Fibroblast of lung (primary cell): ENCODE measurements at places on chromosomes 6 and 20. TPM values are rescaled to one million over a fixed set of nuclear protein-coding genes. Genes with fewer than 3 reads are reported as not detected.

GRCh38 chr6:36612101-36612625, 18.0 kb downstream of the SRSF3 start:
- H3K27ac ChIP-seq, result no peak overlapping the region
- no peak overlapping the region for H3K4me3 ChIP-seq
- H3K36me3 ChIP-seq, result peaks cover 6% of the 10 kb centered on the region
- no peaks in the 10 kb centered on the region for H3K4me1 ChIP-seq
- H3K27me3 ChIP-seq, result no peaks in the 10 kb centered on the region

DNA sequence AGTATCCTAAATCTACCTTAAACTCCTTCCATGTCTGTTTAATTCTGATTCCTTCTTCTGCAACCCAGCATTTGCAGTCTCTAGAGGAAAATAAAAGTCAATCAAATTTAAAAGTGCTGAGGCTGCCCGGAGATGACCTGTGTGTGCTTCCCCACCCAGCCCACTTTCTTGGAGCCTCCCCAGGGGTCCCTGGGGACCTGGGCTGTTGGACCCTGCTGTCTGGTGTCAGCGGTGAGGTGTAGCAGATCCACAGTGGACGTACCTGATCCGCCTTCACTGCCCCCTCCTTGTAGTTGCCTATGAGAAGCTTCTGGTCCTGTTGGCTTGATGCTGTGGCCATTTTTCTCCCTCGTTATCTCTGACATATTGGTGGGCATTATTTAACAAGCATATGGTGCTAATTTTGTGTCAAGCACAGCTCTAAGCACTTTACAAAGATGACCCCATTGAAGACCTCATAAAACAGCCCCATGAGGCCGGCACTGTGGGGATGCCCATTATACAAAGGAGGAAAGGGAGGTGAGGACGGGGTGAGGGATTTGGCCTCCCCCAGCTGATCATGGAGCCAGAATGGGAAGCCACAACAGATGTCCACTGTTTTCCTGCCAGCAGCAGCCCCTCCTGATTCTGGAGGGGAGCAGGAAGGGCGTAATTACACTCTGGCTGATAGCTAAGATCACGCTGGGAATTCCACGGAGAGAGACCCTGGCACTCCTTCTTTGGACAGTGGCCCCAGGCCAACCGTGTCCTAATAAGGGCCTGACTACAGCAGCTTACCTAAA, 628.2 kb downstream of the CDH26 start:
- H3K36me3 ChIP-seq, result no peaks in the 10 kb centered on the region
- no peaks in the 10 kb centered on the region for H3K4me1 ChIP-seq
- H3K27ac ChIP-seq, result no peak overlapping the region
- no peak overlapping the region for H3K4me3 ChIP-seq
- H3K27me3 ChIP-seq, result no peaks in the 10 kb centered on the region

GRCh38 chr6:98984121-98984520, 36.4 kb upstream of the FBXL4 start:
- no peaks in the 10 kb centered on the region for H3K27me3 ChIP-seq
- no peak overlapping the region for H3K4me3 ChIP-seq
- H3K4me1 ChIP-seq, result no peaks in the 10 kb centered on the region
- H3K36me3 ChIP-seq, result no peaks in the 10 kb centered on the region
- H3K27ac ChIP-seq, result no peak overlapping the region

DNA sequence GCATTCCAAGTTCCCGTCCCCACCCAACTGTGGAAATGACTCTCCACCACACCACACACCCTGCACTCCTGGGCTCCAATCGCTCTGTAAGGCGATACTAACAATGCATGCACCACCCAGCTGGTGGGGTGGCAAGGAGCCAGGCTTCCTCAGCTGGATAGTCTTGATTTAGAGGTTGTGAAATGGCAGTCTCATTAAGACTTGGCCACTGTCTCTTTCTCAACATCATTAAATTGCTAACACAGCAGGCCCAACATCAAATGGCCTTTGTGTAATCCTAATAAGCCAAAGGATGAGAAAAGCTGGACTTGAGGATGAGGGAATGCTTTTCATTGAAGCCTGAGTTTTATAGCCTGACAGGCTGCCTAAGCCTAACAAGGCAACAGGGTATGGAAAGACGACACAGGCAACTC, 223.7 kb downstream of the GMDS start:
- H3K4me3 ChIP-seq, result no peak overlapping the region
- H3K4me1 ChIP-seq, result no peaks in the 10 kb centered on the region
- no peak overlapping the region for H3K27ac ChIP-seq
- DNase-seq, result peak; percentile 92
- H3K27me3 ChIP-seq, result no peaks in the 10 kb centered on the region

DNA sequence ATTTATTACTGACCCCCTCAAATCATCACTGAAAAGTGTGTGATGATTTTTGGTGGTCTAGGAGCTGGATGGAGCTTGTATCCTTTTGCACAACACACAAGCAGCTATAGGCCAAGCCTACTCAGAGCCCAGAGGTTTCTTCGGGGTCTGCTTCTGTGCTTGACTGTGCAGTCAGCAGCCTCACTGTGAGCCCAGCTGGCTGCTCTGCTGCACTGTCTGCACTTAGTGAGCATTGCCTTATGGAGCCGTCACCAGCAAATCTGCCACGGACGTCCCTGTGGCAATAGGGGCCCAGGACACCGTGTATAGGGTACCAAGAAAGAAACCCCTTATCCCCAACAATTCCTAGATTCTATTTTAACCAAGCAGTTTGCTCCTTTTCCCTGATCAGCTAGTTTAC, 38.6 kb upstream of the GMPR start:
- no peaks in the 10 kb centered on the region for H3K4me1 ChIP-seq
- no peak for DNase-seq
- no peaks in the 10 kb centered on the region for H3K27me3 ChIP-seq
- no peaks in the 10 kb centered on the region for H3K36me3 ChIP-seq
- peak overlapping the region; percentile 23 for H3K4me3 ChIP-seq

SYCP2L gene
- total RNA-seq, result under 0.01 and 0.26 TPM in 2 replicates

LINC00237 gene
- not detected in 2 replicates for total RNA-seq

GCNT2 gene
- total RNA-seq, result 0.77 and 2.1 TPM in 2 replicates
